Hematopoietic multipotent progenitor cell treated with erythropoietin and hydrocortisone succinate and interleukin-3 and kit ligand, for 8 days (in vitro differentiated cells): ENCODE measurements at places on chromosomes 13 and 19.
A peak's percentile ranks its signal among the peaks of the same experiment; 100 is the strongest.

GRCh38 chr13:75430436-75431209, 51.3 kb downstream of the TBC1D4 start:
- DNase-seq: no peak

DNA sequence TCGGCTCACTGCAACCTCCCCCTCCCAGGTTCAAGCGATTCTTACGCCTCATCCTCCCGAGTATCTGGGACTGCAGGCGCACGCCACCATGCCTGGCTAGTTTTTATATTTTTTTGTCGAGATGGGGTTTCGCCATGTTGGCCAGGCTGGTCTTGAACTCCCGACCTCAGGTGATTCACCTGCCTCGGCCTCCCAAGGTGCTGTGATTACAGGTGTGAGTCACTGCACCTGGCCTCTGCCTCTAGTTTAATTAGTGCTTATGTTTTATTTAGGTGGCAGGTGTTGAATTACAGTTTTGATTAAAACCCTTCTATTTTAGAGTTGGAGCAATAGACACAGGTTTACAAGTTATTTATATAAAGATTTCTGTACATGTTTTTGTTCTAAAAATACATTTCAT, 42.8 kb downstream of the ATP11A start:
- DNase-seq: no peak

DNA sequence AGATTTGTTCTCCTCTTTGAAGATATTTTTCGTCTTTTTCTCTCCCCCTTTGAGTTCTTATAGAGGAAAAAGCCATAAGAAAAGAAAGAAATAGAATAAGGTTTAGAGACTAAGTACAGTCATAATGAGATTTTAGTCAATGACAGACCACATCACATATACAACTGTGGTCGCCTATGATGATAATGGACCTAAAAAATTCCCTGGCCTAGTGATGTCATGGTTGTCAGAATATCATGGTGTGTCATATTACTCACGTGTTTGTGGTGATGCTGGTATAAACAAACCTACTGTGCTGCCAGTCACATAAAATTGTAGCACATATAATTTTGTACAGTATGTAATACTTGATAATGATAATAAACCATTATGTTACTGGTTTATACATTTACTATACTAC, 1096.1 kb downstream of the OLFM4 start:
- DNase-seq: no peak

- DNase-seq: peak; percentile 77
Measured at GRCh38 chr19:664913-665443, 2.0 kb upstream of the RNF126 start.

DNA sequence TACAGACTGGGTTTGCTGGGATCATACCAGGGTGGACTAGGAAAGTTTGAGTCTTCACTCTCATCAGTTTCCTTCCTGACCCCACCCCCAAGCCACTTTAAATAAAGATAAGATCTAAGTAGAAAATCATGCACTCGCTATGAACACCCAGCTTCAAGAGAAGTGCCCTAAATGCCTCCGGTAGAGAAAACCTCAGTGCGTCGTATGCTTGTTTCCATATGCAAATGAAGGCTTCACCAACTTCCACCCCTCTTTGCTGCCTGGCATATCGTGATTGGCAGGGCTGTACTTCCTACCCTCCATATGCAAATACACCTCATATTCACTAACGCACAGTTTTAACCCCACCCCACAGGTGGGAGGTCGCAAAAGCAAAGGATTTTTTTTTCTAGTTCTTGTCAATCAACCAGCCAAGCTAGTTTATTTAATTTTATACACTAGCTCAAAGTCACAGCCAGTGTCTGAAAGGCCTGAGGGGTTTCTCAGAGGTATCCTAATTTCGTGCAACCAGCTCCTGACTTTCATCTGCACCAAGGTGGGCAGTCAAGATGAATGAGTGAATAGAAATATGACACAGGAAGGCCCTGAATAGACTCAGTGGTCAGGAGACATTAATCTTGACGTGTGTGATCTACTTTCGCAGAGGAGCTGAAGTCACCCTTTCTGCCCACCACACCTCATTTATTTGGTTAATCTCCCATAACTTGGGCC, 121.1 kb upstream of the TSHZ3 start:
- no peak for DNase-seq

- DNase-seq: no peak
Measured at GRCh38 chr13:106691861-106692260, 123.9 kb upstream of the ARGLU1 start.

GRCh38 chr13:60501236-60501635, 104.2 kb downstream of the TDRD3 start:
- DNase-seq: no peak

DNA sequence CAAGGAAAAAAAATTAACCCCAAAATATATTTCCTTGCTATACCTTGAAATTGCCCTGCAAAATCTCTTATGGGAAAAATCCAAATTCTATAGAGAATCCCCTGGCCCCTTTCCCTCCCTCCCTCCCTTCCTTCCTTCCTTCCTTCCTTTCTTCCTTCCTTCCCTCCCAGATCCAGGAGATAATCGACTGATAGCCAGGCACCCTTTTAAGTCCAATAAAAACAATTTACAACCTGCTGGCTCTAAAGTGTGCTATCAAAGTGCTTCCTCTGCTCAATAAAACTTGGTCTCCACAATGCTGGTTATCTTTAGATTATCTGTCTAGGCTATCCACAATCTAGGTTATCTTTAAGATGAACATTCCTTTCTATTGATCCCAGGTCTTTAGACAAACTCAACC, 83.1 kb upstream of the TUBA3C start:
- DNase-seq: no peak

GRCh38 chr13:25292301-25292700, 5.0 kb upstream of the MTMR6 start:
- peak; percentile 81 for DNase-seq
